RPMI7951 (cell line): ENCODE measurements at places on chromosomes 7 and 10.

GRCh38 chr7:86916277-86916825, 143.1 kb downstream of the ELAPOR2 start:
- DNase-seq = no peak

- no peak for DNase-seq
These were observed 68.7 kb downstream of the SGMS1 start for GRCh38 chr10:50554995-50555568.

GRCh38 chr10:79507440-79508167, 4.7 kb upstream of the EIF5AL1 start:
- DNase-seq = no peak

DNA sequence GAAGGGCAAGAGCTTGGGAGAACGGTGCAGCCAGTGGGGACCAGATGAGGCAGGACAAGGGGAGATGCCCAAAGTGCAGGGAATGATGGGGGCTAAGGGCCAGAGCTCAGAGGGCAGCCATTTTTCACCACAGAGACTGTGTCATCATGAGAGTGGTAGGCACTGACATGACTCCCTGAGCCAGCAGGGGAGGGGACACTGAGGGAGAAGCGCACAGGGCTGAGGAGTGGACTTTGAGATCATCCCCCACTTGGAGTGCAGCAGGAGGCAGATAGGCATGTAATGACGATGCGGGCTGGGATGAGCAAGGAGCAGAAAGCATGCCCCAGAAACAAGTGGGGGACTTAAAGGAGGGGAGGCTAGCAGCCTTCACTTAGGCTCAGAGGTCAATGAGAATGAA, 5.2 kb upstream of the SMKR1 start:
- no peak for DNase-seq

DNA sequence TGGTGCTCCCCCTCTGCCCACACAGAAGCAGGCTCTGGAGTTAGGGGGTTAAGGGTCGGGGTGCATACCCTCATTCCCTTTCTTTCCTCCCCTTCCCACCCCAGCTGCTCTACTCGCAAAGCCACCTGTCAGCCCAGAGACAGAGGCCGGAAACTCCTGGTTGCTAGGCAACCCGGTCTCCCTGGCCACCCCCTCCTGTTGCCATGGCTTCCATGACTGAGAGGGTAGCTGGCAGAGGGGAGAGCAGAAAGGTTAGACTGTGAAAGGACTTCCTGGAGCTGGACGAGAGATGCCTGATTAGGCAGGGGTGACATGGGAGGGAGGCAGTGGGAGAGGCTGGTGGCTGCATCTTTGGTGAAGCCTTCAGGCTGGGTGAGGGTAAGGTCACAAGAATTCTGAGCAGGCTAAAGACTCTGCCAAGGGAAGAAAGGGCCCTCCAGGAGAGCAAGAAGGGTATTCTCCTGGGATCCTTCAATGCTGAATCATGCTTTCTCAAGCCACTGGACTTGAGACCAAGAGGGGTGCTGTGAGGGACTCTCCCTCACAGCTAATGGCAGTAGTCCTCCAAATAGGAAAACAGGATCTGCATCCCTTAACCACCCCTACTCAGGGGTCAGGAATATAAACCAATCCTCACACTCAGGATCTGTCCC, 5.4 kb downstream of the PSD start:
- DNase-seq = no peak

DNA sequence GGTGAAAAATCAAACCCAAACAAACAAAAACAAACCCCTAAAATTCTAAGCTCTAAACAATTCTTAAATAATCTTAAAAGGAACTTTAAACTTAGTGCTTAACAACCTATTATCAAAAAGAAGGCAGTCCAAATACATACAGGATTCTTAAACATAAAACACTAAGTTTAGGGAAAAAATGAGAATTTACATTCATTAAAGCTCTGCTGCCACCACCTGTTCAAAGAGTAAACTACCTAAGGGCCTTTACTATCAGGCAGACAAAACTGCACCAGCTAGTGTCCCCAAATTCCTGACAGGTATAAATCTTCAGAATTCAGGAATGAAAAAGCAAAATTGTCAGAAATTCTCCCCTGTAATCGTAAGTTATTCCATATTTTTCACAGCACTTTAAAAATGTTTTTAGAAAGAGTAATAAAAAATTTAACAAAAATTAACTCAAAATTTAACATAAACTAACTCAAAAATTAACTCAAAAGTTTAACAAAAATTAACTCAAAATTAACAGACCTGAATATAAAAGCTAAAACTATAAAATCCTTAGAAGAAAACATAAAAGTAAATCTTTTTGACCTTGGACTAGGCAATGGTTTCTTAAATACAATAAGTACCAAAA, 55.1 kb downstream of the PDZD8 start:
- DNase-seq = peak; percentile 14

GRCh38 chr10:90218846-90219245, 517.5 kb downstream of the KIF20B start:
- DNase-seq = no peak

- peak; percentile 60 for DNase-seq
These were observed 30.3 kb downstream of the GSTO2 start for GRCh38 chr10:104299031-104299904.

- DNase-seq = peak; percentile 22
These were observed 90.7 kb downstream of the DGKI start for GRCh38 chr7:137755846-137756651.

DNA sequence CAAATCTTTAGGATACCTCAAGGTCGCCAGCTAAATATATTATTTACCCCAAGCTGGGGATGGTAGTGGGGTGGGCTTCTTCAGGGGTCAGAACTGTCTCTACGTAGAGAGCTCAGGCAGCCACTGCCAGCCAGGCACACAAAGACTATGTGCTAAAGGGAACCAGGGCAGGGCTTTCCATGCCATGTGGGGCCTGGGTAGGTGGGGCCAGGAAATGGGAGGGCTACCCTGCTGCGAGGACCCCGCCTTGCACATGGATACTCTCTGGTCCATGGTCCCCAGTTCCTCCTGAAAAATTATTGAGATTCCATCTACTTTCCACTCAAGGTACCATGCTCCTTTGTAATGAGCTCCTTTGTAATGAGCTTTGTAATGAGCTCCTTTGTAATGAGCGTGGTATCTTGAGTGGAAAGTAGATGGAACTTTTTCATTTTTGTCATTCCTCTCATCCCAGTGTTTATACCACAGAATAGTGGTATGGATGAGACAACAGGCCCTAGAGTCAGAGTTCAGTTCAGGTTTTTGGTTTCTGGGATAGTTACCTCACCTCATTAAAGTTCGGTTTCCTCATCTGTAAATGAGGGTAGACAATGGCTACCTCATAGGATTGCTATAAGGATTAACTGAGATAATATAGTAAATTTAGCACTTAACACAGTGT, 5.8 kb downstream of the SYNPO2L start:
- DNase-seq = no peak

DNA sequence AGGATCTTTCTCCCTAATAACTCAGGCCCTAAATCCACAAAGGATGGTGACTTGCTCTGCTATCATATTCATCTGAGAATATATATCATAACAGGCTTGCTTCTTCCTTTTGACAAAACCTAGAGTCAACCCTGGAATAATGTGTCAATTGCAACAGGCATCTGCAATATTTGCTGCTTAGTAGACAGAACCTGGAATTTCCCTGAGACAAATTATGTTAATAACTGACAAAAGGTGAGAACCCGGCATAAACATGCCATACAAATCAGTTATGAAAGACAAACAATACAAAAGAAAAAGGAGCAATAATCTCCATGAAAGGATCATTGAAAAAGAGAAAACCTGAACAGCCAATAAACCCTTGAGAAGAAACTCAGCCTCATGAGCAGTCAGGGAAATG, 114.5 kb upstream of the CDCA7L start:
- no peak for DNase-seq

DNA sequence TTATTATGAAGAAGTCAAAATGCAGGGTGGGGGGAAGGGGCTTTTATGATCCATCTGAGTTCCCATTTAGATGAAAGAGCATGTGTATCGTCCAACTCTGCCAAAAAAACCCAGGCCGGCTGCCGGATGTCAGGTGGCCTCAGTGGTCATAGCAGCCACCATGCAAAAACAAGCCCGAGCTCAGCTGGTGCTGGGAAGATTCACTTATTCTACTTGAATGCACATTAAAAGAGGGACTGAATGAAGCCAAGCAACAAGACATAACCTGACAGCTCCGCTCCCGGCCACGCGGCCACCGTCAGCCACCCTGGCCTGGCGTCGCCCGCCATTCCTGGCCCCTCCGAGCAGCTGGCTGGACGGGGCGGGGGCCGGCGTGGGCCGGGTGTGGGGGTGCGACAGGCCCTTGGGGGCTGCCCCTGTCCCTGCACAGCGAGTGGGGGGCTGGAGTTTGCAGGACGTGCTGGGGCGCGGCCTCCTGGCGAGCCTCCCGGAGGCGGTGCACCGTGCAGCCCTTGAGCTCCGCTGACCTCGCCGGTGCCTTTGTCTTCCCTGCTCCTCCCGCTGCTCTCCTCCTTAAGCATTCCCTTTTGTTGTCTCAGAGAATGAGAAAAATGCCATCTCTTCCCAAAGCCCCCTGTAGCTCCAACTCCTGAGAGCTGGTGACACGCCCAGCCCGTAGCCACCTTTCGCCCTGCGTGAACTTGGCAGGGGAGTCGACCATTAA, 67.8 kb downstream of the EBF3 start:
- no peak for DNase-seq

- no peak for DNase-seq
These were observed 153.0 kb upstream of the FGFR2 start for GRCh38 chr10:121751191-121751760.

DNA sequence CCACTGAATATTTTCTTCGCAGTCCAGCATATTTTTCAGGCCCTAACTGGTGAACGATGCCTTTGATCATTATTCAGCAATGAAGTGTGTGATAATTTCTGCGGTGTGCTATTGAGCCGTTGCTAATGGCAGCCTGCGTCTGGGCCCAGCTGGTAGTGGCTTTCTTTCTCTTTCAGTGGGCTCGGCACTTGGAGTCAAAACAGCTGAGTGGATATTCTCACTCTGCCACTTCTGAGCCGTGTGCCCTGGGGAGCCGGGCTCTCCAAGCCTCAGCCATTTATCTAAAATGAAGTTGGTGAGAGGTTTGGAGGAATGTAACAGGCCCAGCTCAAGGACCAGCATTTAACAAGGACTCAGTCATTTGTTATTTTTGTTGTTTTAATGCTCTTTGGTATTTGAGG, 87.5 kb upstream of the IFRD1 start:
- no peak for DNase-seq

GRCh38 chr7:7739204-7740036, 21.0 kb upstream of the RPA3 start:
- DNase-seq = no peak

GRCh38 chr10:34292675-34293074, 522.4 kb downstream of the PARD3 start:
- DNase-seq = no peak

DNA sequence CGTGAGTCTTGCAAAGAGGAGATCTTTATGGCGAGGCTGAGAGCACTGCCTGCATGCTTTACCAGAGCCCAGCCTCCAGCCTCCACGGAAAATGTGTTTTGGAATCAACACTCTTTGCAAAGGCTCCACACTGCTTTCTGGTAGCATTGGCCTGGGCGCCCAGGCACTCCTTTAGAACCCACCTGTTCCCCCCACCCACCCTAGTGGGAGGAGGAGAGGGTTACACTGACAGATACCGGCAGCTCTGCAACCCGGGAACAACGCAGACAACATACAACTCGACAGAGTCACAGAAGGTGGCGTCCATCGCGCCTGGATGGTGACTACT, 5.5 kb upstream of the MNX1 start:
- DNase-seq = no peak

DNA sequence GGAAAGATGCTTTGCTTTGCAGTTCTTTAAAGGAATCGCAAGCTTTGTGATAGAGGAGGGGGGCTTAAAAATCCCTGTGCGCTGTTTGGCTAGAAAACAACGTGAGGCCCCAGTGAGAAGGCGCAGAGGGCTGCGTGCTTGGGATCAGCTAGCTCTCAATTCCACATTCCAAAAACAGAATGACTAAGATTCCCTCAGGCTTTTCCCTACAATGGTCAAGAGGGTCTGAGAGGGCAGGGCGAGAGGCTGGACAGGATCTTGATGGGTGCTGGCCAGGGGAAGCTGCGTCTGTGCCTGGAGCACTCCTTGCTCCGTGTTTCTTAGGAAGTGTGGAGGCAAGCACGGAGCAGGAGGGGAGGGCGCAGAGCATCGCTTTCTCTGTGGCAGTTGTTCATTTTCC, 72.1 kb upstream of the INHBA start:
- DNase-seq = peak; percentile 99

GRCh38 chr7:112886208-112886607, 96.0 kb upstream of the TMEM168 start:
- DNase-seq = no peak

GRCh38 chr10:122181041-122181732, 89.9 kb upstream of the BTBD16 start:
- DNase-seq = peak; percentile 47

DNA sequence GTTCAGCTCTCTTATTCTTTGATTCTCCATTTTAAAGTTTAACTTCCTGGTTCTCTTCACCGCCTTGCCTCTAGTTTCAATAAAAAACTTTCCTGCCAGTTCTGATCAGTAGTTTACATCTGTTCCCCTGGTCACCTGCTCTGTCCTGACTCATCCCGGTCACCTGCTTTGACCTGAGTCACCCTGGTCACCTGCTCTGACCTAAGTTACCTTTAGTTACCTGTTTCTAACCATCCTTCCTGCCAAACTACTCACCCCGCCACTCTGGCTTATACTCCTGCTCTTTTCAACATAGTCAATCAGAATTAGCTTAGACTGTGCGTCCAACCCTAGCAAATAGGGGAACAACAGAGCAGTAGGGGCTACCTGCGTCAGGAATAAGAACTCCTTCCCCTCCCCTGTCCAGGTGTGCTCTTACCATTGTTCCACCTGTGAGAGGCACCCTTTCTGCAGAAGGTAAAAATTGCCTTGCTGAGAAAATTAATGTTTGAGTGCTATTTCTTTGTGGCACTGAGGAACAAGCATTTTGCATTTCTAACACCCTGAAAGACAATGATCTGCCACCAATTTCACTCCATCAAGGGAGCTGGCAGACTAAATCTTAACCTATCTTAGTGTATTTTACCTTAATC, 263.6 kb downstream of the DOCK4 start:
- no peak for DNase-seq

- DNase-seq = no peak
These were observed 70.9 kb downstream of the CARD11 start for GRCh38 chr7:2972835-2973161.

- peak; percentile 24 for DNase-seq
These were observed 113.2 kb upstream of the MYO3A start for GRCh38 chr10:25820874-25821273.

DNA sequence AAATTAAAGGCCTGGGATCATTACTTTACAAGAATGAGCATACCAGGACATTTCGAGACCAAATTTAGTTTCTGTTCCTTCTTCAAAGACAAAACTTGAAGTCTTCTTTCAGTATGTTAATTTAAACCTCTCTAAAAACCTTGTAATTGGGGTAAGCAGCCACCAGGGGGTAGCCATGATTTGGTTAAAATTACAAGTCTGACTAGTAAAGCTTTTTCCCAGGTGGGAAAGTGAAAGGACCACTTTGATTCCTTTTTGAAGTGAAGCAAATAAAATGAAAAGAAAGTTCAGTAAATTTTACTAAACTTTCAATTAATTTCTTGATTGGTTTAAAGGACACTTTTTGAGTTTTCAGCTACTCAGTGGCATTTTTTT, 294.3 kb downstream of the BBS9 start:
- no peak for DNase-seq

- DNase-seq = peak; percentile 57
These were observed 77.2 kb downstream of the TNS3 start for GRCh38 chr7:47504551-47505311.

GRCh38 chr10:109427411-109427810, 495.9 kb downstream of the XPNPEP1 start:
- DNase-seq = no peak

- no peak for DNase-seq
These were observed 90.6 kb upstream of the SEMA3E start for GRCh38 chr7:83739527-83739926.

GRCh38 chr7:116779216-116779615, 83.2 kb upstream of the CAPZA2 start:
- no peak for DNase-seq
